A673 (cell line): ENCODE measurements at places on chromosomes 4 and X.

DNA sequence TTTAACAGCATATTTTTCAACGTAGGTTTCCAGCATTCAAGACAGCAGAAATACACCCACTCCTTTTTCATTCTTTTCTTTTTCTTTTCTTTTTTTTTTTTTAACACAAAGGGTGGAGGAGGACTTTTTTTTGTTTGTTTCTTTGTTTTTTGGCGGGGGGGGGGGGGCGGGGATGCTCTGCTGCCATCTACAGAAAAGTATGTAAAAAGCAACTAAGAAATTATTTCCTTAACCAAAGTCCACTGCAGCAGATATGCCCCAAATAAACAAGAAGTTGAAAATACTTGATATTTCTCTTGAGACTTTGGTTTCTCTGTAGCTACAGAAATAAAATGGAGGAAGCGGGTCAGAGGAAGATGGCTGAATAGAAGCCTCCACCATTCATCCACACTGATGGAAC, 63.2 kb upstream of the PBDC1 start:
- DNase-seq, result no peak

- DNase-seq, result no peak
Measured at GRCh38 chrX:11040996-11041395, 70.1 kb upstream of the HCCS start.

- no peak for DNase-seq
Measured at GRCh38 chr4:6231663-6232165, 31.4 kb upstream of the JAKMIP1 start.

DNA sequence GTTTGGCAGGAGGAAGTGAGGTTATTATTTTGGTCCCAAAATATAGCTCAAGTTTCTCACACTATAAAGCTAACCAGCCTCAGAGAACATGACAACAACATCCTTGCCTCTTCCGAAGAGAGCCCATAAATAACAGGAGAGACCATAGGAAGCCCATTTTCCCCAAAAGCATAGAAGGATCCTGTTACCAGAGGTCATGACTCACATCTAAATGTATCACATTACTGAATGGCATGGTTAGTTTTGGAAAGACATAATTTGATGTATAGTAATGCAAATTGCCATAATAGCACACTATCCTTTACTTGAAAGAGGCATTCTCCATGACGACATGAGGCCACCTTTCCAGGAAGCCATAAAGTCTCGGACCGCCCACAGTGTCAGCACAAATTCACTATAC, 238.8 kb upstream of the GRIA3 start:
- no peak for DNase-seq

DNA sequence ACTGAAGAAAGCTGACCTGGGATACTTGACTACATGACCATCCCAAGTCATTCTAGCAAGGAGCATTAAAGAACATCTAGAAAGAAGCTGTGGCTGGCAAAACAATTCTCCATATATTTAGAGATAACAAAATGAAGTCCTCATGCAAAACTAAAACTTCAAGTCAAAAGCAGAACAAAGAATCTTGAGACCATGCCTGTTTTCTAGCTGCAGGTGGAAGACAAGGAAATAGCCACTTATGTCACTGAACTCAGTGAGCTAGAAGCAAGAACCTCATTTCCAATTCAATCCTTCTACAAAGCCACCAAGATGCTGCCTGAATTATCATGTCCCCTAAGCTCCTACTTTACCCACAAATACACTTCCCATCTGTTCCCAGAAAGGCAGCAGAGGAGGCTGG, 13.8 kb downstream of the USP46 start:
- no peak for DNase-seq

- DNase-seq, result no peak
Measured at GRCh38 chr4:139297001-139297410, 4.3 kb upstream of the NAA15 start.
